ENCODE measurements at places on chromosomes 5 and 9.

GRCh38 chr5:141908796-141909195 is 14.9 kb upstream of the DELE1 start:
- no peak for DNase-seq

- no peak for DNase-seq
Observed at GRCh38 chr5:138775034-138775433, 21.8 kb downstream of the CTNNA1 start.

GRCh38 chr9:33924978-33925797 is 108.2 kb downstream of the UBE2R2 start:
- peak; percentile 21 for DNase-seq

DNA sequence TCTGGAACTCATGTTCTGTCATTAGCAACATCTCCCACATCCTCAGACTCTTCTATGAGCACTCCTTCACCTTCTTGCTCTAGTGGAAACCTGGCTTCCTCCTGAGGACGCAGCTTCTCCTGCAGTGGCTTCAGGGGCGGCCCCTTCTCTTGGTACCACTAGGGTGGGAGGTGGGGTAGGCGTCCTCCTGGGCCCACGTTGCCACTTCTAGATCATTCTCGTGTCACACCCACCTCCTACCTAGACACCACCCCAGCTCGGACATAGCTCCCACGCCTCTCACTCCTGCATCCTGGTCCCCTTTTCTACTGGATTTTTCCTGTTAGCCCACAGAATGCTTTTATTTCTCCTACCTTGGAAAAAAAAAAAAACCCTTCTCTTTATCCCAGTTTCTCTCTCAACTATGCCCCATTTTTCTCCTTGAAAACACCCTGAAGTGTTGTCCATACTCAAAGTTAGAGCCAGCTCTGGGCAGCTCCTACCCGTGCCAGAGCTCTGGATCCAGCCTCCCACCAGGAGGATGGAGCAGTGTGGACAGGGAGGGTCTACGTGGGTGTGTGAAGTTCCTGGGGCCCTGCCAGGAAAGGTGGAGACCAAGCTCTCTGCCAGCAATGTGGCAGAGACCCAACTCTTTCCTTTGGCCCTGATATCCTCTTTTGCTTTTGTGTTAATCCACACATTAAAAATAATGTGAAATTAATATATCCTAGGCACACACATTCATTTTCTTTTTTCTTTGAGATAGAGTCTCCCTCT is 179.2 kb downstream of the HSPA4 start:
- no peak for DNase-seq

- no peak for DNase-seq
Observed at GRCh38 chr9:6551136-6551535, 94.4 kb downstream of the GLDC start.

GRCh38 chr5:57665146-57665936 is 182.7 kb upstream of the ACTBL2 start:
- DNase-seq = no peak

DNA sequence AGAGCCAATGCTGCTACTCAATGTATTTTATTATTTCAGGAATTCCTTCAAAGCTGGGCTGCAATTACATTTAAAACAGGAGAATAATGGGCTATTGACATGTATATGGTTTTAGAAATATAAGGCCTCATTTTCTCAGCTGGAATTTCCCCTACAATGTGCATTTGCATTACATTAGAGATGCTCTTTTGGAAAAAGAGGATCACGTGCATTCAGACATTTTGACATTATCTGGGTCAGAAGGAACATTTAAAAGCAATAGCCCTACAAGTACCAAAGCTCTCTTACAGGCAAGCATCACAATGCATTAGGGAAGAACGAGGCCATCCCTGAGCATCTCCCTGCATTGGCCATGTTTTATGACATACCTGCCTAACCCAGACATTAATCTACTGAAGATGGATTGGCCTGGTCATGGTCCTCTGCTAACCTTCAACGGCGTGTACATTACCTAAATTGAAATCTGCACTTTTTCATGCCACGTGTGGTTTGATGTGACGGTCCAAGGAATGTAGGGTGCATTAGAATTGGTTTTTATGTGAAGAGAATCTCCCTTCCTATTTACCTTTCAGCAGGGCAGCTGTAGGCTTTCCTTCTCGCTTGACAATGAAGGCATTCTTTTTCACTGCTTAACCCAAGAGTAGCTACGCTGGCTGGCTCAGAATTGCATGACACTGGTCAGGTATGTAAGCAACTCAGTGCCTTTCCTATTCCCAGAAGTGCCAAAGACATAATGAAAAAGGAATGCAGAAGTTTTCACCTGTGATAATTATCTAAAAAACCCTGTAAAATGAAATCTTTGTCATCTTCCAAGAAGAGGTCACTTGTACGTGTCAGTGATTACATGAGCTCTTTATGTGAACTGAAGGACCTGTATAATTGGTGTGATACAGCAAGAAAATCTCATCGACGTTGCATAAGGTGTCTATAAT is 212.3 kb upstream of the MPDZ start:
- DNase-seq = no peak

DNA sequence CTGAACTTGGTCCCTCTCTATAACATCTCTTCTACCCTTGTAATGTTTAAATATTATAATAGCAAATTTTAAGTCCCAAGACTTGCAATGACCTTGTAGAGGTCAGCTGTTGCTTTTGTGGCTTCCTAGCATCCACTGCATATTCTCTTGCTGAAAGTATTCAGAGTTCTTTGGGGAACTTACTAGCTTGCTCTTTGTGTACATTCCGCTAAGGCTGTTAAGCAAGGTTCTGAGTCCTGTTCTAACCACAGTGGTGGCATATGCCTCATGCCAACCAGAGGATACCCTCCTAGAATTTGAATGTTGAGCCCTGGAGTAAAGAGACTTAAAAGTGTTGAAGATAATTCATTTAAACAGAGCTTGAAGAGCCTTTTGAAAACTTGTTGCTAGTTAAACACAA is 570.9 kb downstream of the TLE1 start:
- DNase-seq = no peak

- DNase-seq = no peak
Observed at GRCh38 chr9:88258601-88259000, 120.3 kb upstream of the SPATA31C2 start.

DNA sequence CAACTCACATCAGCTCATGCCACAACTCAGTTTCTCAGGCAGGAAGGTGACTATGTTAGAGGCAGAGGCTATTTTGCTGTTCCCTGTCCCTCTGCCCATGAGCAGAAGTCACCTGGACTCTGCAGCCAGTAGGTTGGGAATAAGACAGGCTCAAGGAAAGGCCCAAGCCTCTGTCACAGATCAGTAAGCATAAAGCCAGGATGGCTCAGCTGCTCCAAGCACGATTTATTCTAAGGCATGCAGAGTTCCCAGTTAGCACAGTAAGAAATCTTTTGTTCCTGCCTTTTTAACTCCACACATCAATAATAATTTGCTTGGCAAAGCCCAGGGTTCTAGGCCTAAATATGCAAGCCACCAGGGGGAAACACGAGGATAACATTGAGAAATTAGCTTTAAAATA is 249.0 kb upstream of the ADRA1B start:
- no peak for DNase-seq

DNA sequence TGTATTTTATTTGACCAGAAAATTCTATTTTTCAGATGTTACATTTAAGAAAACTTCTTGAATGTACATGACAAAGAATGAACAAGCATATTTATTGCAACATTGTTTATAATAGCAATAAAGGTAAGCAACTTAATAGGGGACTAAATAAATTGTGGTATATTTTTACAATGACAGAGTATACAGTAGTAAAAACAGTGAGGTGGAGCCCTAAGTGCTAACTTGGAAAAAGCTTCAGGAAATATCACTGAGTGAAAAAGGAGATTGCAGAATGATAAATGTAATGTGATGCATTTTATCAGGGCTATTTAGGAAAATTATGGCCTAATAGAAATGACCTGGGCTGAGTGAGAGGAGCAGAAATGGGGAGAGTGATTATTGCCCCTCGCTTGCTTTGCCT is 56.5 kb upstream of the SEMA6A start:
- no peak for DNase-seq

DNA sequence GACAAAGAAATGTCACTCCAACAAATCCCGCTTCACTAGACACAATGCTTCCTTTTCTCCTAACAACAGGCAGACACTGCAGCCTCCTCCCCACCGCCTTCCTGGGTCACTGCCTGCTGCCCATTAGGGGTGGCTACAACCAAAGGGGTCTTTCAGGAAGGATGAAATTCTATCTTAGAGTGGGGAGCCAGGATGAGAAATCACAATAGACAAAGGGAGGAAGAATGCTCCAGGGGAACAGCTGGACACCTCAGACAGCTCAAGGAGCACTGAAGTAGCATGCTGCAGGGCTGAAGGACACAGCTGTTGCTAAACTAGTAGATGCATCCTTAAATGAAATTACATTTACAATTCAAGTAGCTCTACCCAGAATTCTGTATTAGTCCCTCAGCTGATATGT is 54.2 kb downstream of the PRELID2 start:
- DNase-seq = no peak

- DNase-seq = no peak
Observed at GRCh38 chr9:4796988-4797853, 4.5 kb downstream of the RCL1 start.

GRCh38 chr5:145227881-145228280 is 607.3 kb downstream of the PRELID2 start:
- no peak for DNase-seq

DNA sequence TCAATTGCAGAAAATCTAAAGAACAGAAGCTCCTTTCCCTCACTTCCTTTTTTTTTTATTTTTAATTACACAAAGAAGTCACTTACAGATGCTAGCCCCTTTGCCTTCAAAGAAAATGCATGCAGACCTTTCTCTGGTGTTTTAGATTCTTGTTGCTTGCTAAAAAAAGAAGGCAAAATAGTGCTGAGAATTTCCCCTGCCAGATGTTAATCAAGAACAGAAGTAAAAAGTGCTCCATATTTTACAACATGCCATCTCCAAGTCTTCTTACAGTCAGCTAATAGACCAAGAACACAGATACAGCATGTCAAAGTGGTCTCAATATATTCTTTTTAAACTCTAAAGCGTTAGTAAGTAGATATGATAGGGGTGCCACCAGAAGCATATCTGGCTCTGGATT is 142.8 kb upstream of the RGMB start:
- no peak for DNase-seq

DNA sequence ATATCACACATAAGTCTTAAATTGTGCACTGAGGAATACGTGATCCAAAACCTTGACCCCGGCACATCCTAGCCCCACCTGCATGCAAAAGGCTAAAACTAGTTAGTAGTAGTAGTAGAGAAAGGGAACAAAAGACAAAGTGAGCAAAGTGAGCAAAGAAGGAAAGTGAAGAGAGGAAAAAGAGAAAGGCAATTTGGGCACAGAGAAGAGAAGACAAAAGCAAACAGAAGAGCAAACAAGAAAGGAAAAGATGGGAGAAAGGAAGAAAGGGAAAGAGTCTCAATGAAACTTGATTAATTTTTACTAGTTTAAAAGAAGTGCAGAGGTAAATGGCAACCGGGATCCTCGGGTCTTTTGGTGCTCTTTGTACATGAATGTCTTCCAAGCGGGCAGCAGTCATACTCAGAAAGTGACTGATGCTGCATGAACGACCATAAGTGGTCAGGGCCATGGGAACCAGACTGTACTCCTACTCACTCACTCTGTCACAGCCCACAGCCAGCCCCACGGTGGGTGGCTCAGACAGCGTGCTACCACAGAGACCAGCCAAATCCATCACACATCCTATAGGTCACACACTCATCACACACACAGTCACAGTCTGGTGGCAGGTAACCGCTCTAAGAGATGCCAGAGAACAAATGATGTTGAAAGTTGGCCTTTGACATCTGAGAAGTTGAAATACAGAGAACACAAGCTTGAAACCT is 203.9 kb downstream of the FBN2 start:
- no peak for DNase-seq

DNA sequence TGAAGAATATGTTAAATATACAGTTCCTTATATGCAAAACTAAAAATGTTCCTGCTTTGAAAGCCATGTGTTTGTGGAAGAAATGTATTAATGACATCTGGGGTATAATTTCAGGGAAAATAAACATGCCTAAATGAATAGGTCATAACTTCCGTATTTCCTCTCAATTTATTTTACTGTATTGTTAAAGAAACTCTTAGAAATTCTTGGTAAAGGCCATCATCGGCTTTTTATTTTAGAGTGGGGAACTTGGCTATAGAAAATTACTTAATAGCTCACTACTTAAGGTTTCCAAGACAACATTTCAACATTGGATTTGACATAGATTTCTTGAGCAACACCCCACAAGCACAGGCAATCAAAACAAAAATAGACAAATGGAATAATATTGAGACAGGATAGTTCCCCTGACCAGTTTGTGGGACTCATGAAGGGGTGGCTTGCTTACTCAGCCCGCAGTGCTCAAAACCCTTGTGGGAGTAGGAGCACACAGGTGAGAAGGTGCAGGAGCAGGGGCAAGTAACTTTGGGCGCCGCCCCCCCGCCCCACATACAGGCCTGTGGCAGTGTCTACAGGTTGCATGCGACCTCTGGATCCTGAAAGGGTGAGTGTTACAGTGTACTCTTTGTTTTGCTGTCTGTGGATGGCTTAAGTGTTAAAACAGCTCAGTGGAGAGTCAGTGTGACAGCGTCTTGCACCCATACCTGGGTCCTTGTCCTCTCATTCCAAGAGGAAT is 891.4 kb upstream of the C9orf72 start:
- DNase-seq = no peak

DNA sequence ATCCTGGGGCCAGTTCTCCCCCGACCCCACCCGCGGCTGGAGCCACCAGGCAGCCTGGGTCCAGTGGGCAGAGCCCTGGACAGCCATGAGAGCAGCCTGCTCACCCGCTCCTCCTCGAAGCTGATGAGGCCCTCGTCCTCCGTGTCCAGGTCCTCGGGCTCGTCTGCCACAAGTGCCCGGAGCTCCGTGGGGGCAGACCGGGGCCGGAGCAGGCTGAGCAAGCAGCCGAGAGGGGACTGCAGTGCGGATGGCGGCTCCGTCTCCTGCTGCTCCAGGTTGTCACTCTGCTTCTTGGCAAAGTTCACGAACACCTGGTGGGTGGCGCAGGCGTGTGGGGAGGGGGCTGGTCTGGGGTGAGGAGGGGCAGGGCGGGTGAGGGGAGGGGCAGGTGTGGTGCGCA is 11.9 kb upstream of the CLIC3 start:
- no peak for DNase-seq

DNA sequence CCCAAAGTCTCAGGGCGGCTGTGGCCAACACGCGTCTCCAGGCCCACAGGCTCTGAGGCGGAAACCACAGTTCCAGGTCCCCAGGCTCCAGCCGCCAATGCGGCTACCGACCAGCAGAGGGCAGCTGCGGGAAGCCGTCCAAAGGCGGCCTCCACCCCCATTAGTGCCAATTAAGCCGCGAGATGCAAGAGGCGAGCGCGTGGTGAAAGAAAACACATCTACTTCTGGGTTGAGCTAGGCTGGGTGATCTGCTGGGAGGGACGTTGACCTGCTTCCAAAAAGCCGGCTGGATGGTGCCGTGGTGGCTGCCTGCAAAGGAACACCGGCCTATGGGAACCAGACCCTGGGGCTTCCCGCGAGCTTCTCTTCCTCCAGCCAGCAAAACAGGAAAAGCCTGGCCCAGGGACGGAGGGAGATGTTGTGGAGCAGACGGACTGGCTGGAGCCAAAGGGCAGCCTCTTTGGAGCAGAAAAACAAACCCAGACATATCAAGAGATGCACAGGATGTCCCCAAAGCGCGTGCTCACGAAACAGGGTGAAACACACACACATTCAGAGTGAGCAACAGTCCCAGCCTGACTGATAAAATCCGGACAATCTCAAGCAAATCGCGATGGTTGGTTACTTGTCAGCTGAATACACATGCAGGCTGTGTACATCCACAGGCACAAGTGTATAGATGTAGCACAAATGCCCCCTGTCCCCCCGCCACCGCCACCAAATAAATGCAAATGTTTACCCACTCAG is 187.1 kb upstream of the BRINP1 start:
- DNase-seq = no peak

All from SW 1271 (cell line).